ENCODE measurements at places on chromosomes 12 and 14.

DNA sequence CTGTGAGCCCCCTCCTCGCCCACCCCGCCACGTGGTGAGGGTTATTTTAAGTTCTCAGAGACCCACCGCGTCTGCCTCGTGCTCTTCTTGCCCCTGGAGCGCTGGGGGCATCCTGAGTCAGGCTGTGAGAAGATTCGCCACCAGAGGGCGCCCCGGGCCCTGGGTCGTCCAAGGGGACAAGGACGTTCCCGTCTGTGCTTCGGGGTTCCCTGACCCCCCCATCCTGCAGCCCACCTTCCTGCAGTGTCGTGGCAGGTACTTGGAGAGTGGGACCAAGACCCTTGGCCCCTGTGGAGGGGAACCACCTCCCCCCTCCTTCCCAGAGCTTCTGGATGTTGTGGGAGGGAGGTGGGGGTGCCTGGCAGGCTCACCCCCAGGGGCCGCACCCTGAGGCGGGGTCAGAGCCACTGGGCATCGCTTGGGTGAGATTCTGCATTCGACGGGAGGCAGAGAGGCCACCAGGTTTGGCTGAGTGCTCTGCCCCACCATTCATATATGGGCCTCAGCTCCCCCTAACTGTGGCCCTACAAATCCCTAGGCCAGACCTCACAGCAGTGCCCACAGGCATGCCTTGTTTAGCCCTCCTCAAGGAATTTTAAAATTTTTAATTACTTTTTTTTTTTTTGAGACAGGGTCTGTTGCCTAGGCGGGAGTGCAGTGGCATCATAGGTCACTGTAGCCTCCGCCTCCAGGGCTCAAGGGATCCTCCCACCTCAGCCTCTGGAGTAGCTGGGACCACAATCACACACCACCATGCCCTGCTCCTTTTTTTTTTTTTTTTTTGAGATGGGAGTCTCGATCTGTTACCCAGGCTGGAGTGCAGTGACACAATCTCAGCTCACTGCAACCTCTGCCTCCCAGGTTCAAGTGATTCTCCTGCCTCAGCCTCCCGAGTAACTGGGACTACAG is 17.0 kb downstream of the RHOF start:
- peak; percentile 69 for DNase-seq

DNA sequence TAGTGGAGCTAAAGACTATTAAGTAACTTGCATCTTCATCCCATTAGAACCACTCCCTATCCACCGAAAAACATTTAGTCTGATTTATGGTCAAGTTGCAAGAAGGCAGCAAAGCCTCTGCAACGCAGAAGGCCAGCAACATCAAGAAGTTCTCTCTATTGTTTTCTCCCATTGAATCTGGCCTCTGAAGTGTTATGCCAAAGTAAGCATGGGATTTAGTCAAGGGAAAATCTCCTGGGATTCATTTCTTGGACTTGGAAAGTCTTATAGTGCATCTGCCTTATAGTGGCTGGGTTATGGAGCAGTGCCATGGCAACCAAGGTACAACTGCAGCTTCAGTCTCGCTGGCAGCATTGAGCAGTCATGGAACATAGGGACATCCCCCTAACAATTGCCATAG is 87.7 kb upstream of the KRR1 start:
- no peak for DNase-seq

DNA sequence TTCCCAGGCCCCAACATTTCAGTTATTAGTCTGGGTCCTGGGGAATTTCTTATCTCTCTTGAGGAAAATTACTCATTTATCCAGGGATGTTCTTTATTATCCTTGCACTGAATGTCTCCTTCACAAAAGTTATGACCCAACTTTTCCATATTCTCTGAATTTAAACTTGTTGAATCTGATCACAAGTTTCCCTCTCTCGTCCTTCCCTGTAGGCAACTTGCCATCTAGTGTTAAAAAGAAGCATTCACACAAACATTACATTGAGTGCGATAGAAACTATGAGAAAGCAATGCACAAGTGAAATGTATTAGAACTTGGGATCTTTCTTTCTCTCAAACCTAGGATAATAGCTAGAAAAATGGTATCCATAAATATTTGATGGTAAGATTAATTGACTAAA is 608.4 kb downstream of the FSCB start:
- no peak for DNase-seq

GRCh38 chr12:129049917-129050316 is 196.6 kb downstream of the GLT1D1 start:
- no peak for DNase-seq

DNA sequence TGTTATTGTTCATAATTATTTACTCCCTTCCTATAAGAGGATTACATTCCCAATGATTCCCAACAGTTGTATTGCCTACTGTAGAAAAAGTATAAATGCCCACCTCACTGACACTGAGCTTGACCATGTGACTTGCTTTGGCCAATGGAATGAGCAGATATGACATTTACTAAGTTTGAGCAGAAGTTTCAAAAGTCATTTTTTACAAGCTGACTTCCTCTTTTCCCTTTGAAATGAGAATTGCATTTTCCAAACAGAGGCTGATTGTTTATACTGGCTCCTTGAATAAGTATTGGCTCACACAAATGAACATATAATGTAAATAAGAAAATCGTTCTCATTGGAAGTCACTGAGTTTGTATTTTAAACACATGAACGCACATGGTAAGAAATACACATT is 116.4 kb upstream of the LRFN5 start:
- DNase-seq, result no peak

DNA sequence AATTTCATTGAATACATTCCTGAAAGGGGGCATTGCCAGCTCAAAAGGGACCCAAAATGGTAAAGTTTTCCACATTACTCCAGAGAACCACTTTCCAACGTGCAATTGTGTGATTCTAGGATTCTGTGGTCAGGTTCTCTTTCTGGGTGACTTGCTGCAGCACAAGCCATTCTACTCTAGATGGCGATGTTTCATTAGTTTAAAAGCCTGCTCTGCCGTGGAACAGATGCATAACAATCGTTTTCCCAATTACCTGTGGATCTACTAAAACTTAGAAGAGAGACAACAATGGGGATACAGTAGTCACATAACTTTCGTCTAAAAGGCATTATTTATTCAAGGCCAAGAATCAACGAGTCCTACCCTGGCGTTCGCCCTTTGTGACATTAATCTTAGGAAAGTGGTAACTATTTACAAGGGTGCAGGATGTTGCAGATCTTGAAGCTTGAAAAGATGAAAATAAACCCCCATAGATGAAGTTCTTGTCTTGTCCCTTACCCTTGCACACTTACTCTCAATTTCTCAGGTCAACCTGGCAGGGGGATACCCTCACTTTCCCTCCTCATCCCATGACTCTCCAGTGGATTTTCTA is 400.9 kb downstream of the SNAPC1 start:
- no peak for DNase-seq

DNA sequence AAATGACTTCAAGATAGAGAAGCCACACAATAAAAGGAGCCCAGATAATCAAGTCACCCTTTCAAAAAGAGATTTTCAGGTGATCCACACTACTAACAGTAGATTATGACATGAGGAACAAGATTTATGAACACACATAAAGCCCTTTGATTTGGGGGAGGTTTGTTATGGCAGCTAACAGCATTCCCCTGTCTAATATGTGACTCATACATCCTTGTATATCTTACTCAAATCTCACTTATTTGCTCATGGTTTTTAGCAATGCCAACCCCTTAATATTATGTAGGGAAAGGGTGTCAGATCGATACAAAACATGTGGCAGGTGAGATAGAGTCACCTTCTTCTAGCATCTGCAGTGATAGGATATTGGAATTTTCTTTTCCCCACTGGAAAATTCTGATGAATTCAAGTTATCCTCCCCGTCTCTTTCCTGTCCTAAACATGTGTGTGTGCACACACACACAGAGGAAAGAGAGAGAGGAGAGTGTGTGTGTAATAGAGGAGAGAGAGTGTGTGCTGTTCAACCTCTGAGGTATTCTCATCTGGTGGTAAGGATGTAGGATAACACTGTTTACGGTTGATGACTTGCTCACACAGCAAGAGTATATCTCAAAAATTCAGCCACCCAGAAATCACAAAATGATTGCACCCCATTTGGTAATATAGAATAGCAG is 319.9 kb downstream of the KCNC2 start:
- DNase-seq, result no peak

GRCh38 chr14:68643673-68644072 is 149.2 kb downstream of the ZFP36L1 start:
- no peak for DNase-seq

DNA sequence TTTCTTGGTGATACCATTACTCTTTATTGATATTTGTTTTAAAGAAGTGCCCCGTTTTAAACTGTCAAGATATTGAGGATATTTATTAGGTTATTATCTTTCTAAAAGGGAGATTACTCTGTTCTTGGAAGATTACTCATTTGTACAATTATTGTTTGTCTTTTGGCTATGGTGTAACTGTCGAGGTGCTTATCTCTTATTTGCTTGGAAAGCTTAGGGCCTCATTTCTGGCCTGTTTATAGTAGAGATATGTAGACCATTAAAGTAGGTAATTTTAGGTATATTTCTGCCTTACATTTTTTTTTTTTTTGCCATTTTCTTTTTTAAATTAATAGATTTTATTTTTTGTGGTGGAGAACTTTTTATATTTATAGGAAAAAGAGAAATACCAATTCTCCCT is 74.2 kb downstream of the KTN1 start:
- no peak for DNase-seq

GRCh38 chr14:101128478-101129321 is 225.2 kb upstream of the RTL1 start:
- DNase-seq, result no peak

DNA sequence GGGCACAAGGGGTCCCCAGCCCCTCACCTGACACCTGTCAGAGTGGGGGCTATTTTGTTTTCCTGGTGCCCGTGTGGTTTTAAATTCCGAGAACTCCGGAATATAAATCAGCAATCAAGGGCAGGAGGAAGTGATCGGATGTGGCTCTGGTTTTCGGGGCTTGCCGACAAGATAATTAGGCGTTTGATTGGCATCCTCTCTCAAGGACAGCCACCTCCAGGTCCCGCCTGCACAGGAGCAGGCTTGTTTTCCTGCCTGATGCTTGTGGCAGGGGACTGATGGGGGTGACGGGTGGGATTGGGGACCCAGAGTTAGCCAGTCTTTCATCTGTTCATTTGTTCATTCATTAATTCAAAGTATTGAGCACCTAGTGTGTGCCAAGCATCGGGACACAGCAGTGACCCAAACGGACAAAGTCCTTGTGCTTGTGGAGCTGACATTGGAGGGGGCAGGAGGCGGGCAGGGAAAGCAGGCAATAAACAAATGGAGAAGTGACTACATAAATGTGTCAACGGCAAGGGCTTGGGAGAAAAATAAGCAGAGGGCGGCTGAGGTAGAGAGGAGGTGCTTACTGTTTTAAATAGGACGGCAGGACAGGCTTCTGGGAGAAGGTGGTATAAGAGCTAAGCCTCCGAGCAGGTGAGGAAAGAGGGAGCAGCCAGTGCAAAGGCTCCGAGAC is 166.5 kb downstream of the PHETA1 start:
- DNase-seq, result no peak

DNA sequence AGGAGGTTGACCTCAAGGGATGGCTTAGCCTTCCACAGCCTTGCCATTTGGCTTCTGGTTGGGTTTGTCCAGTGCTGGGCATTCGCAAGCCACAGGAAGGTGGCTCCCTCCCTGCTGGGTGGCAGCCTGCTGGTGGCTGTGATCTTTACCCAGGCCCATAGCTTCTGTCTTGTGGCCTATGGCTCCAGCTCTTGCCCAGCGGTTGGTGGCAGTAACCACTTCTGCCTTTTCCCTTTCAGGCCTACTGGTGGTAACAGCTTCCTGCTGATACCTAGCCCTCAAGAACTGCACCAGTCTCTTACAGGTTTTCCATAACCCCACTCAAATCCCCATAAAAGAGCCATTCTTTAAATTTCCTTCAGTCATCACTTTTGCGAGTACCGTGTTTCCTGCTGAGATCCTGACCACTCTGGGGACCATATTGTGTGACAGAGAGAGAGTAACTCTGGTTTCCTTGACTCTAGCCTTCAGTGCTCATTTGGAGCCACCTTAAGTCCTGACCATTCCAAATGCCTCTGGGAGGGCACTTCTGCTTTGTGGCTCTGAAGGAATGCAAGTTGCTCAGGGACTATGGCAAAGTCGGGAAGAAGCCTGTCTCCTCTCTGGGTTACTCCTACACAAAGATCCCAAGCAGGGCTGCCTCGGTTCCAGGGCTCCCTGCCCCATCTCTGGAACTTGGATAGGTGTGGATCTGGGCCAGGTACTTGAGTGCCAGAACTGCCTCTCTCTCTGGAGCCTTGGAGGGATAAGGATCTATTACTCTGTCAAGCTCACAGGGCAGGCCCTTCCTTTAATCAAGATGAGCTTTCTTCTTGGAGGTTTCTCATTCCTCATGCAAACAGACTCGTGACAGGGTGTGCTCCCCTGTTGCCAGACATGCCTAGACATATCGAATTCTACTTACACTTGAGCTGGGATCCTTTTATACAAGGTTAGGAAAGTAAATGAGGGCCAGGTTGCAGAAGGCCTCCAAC is 2.9 kb upstream of the NYNRIN start:
- DNase-seq, result peak; percentile 65

DNA sequence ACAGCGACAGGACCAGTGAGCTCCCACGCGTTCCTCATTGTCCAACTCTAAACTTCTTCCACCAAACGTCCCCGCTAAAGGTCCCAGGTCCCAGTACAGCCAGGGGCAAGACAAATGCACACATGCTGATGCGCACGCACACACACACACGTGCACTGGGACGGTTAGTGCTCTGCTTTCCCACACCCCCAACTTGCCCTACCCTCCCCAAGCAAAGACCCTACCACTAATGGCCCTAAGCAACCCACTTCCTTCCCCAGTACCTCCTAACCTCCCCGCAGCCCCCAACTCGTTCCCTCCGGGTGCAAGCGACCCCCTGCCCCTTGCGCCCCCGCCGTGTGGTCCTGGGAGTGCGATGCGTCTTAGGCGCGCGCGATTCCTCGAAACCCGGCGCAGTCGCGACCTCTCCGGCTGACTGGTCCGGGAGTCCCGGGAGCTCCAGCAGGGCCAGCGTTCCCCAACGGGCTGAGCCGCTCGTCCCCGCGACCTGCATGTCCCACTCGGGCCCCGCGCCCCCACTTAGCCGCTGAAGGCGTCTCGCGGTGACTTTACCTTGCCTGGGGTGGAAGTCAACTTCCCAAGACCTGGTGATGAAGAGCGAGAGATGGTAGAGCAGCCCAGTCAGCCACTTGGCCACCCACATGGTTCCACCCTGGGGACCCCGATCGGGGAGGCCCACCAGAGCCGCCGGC is 578 bp downstream of the ADAMTS20 start:
- DNase-seq, result no peak

- no peak for DNase-seq
These were observed 483.0 kb upstream of the CCDC196 start for GRCh38 chr14:66003082-66003730.

GRCh38 chr14:60649875-60650372 is 647 bp upstream of the SIX1 start:
- DNase-seq, result no peak

- no peak for DNase-seq
These were observed 32.4 kb upstream of the HELB start for GRCh38 chr12:66269757-66270383.
